Mesothelial cell of epicardium (in vitro differentiated cells): ENCODE measurements at places on chromosomes 6 and 20.

DNA sequence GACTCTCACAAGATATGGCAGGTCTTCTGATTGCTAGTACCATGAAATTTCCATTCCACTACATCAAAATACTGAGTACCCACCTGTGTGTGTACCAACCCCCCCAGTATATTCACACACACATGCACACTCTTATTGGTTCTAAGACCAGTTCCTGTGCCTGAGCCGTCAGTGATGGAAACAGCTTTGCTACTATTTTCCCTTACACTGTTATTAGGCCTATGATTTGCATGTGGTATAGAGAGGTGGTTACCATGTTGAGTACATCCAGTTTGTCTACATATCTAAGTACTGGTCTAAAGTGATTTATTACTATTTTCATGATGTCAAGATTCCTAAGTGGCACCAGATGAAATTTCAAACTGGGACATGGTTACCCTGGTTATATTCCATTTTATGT lies 459.9 kb downstream of the BCKDHB start:
- DNase-seq: no peak

DNA sequence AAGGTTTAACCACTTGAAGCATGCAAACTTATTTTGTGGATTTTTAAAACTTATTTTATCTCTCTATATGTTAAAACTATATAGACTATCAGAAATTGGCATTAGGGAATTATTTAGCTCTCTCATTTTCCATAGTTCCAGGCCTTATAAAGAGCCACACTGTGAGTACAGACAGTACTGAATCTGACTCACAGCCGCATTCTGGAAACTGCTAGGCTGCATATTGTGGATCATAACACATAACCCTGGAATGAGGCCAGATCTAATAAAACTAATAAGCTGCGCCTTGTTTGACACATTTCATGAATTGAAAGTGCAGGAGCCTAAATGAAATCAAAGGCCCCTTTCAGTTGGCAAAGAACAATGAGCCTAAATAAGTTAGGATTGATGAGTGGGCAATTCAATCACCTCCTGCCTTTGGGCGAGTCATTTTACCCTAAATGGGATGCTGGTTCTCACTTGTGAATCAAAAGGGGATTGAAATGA lies 308.4 kb downstream of the PACRG start:
- DNase-seq: no peak

GRCh38 chr6:80622641-80623040 lies 516.2 kb downstream of the BCKDHB start:
- no peak for DNase-seq

- no peak for DNase-seq
Observed at GRCh38 chr20:23320317-23320716, 30.3 kb upstream of the NXT1 start.

GRCh38 chr6:11387707-11388430 lies 149.7 kb upstream of the TMEM170B start:
- no peak for DNase-seq

- DNase-seq: peak; percentile 54
Observed at GRCh38 chr6:167826230-167826895, 348 bp upstream of the AFDN start.

GRCh38 chr6:18507018-18507415 lies 119.9 kb downstream of the RNF144B start:
- DNase-seq: no peak

GRCh38 chr6:115393821-115394220 lies 666.9 kb downstream of the FRK start:
- no peak for DNase-seq

- DNase-seq: no peak
Observed at GRCh38 chr6:169048185-169048864, 205.3 kb downstream of the THBS2 start.

DNA sequence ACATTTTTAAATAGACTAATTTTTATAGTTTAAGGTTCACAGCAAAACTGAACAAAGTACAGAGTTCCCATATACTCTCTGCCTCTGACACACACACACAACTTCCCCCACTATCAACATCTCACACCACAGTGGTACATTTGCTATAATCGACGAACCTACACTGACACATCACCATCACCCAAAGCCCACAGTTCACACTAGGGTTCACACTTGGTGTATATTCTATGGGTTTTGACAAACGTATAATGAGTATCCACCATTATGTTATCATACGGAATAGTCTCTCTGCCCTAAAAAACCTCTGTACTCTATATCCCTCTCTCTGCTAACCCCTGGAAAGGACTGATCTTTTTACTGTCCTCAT lies 15.6 kb downstream of the TMEM30A start:
- DNase-seq: no peak

DNA sequence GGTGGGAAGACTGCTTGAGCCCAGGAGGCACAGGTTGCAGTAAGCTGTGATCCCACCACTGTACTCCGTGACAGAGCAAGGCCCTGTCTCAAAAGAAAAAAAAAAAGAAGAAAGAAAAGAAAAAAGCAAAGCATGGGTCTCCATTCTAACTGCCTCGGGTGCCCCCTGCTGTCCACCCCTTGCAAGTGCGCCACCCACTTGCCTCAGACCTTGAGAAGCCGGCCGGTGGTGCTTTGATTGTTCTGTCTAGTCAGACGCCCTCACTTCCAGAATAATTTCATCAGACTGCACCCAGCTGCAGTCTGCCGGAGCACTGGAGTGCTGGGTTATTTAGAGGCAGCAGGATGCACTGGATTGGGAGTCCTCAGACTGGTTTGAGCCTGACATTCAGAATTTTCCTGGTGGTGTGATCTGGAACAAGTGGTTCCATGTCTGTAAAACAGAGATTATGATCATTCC lies 17.6 kb upstream of the TM9SF4 start:
- peak; percentile 61 for DNase-seq

GRCh38 chr6:154731296-154732218 lies 1.7 kb upstream of the SCAF8 start:
- DNase-seq: no peak

GRCh38 chr6:87431263-87431662 lies 23.5 kb downstream of the CFAP206 start:
- DNase-seq: no peak

DNA sequence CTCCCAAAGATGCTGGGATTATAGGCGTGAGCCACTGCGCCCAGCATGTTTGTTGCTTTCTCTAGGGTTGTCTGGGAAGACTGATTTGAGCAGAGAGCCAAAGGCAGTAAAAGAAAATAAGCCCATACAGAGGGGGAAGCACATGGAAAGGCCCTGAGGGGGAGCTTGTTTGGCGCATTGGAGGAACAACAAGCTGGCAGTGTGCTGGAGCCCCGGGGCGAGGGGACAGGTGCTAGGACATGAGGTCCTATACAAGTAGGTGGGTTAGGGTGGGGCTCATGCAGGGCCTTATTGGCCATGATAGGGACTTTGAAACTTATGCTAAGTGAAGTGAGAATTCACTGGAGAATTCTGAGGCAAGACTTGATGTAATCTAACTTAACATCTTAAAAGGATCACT lies 35.3 kb downstream of the CD109 start:
- no peak for DNase-seq

DNA sequence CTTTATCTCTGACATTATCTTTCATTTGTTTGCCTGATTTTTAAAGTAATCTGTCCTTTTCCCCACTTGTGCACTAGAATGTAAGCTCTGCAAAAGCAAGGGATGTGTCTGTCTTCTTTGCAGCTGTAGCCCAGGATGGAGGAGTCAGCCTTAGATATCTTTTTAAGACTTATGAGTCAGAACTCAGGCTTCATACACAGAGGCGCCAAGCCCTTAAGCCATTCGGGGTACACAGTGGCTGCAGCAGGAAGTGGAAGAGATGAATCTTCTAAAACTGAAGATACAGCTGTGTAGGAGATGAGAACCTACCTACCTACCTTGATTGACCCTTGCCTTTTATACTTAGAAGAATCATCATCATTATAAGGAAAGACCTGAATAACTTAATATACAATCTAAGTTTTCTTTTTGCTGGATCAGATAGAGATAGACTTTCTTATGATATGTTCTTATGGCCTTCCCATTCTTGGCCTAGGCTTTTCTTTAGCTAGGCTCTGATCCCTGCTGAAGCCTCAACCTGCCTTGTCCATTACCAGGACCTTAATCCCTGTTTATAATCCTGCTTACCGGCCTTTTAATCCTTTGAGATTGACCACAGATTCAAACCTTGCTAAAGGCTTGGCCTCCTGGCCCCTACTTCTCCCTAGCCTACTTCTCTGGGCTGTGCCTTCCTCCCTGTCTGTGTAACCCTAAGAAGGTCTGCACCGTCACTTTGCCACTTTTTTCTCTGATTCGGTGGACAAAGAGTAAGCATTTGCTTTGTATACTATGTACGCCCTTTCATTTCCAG lies 304.5 kb downstream of the PRL start:
- DNase-seq: no peak

DNA sequence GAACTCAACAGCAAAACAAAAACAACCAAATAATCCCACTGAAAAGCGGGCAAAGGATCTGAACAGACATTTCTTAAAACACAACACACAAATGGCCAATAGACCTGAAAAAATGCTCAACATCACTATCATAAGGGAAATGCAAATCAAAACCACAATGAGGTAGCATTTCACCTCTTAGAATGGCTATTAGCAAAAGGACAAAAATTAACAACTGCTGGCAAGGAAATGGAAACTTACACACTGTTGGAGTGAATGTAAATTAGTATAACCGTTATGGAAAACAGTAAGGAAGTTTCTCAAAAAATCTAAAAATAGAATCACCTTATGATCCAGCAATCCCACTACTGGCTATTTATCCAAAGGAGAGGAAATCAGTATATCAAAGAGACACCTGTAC lies 20.9 kb downstream of the FAM8A1 start:
- no peak for DNase-seq

GRCh38 chr6:145603424-145603833 lies 131.9 kb downstream of the EPM2A start:
- no peak for DNase-seq

- DNase-seq: no peak
Observed at GRCh38 chr6:138001750-138002349, 105.4 kb downstream of the PERP start.

GRCh38 chr6:149032599-149033405 lies 284.7 kb upstream of the TAB2 start:
- DNase-seq: no peak

- no peak for DNase-seq
Observed at GRCh38 chr6:158370805-158371204, 58.5 kb downstream of the TULP4 start.

DNA sequence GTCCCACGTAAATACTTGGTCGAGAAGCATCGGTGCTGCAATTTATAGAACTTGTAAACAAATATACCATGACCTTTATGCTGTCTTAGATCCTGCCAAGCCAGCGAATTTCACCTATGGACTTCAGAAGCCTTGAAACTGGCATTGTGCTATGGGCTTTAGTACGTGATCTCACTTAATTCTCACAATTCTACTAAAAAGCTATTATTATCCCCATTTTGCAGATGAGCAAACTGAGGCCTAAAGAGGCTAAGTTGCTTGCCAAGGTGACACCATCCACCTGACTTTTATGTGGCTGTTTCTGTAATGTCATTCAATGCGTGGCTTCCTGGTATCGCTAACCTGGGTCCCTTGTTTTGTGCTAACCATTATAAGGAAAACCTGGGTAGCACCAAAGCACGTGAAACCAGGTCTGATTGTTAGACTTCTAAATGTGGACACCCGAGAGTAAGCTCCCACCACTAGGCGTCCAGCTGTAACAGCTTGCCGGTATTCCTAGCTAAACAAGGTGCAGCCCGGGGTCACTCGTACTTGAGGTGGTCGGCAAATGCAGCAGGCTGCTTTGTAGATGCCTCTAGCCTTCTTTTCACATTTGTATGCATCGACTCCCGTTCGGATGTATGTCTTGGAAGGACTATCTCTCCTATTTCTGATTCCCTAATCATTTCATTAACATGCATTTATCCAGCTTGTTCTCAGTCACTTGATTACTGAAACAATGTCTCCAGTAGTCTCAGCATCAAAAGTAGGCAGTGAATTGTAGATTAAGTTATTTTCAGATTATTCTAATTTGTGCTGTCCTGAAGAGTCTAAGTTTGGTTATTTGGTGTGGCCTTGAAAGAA lies 1.1 kb downstream of the SYNJ2 start:
- DNase-seq: no peak

GRCh38 chr6:153392156-153392555 lies 261.1 kb upstream of the RGS17 start:
- no peak for DNase-seq
